ENCODE measurements at places on chromosomes 4 and X. TPM values are rescaled to one million over a fixed set of nuclear protein-coding genes. Genes with fewer than 3 reads are reported as not detected.

GRCh38 chr4:15161439-15161838, 159.2 kb downstream of the CPEB2 start:
- no peak for ATAC-seq

DNA sequence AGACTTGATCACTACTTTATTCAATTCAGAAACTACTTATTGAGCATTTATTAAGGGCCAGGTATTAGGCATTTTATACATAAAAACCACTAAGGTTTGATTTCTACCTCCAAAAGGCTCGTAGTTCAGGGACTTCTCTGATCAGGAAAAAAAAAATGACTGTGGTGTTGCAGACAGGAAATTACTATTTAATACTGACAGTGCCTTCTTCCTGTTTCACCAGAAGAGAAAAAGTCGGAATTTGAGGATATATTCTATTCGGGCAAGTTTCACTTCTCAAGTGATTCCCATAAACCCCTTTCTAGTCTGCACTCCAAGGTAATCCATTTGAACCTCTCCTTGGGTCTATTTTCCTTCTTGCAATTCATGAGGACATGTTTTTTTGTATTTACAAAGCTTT, 15.3 kb upstream of the TASL start:
- ATAC-seq = no peak

- ATAC-seq = peak; percentile 54
These were observed 10.1 kb upstream of the VMA21 start for GRCh38 chrX:151386838-151387459.

GRCh38 chrX:10109695-10110094, 47.1 kb upstream of the CLCN4 start:
- peak; percentile 56 for ATAC-seq

DNA sequence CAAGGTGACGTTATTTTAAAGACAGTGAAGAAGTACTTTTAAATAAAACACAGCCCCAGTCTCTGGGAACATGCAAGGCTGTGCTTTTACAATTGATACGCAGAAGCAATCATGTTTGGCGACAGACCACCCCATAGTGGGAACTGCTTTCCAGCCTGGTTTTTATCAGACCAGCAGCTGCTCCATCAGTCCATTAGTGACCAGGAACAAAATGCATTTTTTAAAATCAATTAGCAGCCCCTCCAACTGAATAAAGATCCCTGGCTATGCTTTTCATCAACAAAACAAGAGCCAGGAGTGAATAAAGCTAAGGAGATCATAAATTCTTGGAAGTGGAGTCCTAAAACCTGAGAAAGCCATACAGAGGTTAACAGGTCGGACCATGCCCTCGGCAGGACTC, 153.0 kb upstream of the TENM3 start:
- no peak for ATAC-seq

DNA sequence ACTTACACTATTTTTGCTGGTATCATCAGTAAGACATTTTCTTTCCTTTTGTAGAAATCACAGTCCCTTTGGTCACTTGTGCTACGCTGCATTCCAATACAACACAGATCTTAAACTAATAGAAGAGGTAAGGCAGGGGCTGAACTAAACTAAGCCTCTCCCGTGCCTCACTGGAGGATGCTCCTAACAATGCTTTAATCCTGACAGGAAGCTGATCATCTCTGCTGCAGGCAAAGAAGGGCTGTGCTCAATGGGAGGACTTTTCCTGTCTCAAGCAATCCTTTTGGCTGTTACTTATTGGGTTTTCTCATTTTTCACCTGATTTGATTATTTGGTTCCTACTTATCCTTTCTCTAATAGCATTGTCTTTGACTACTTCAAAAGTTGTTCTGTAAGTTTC, 583.1 kb downstream of the INPP4B start:
- ATAC-seq = no peak

- no peak for ATAC-seq
These were observed 297.4 kb upstream of the DKK2 start for GRCh38 chr4:107333518-107333917.

Gene SH2D1A
- total RNA-seq = 0.54 TPM

DNA sequence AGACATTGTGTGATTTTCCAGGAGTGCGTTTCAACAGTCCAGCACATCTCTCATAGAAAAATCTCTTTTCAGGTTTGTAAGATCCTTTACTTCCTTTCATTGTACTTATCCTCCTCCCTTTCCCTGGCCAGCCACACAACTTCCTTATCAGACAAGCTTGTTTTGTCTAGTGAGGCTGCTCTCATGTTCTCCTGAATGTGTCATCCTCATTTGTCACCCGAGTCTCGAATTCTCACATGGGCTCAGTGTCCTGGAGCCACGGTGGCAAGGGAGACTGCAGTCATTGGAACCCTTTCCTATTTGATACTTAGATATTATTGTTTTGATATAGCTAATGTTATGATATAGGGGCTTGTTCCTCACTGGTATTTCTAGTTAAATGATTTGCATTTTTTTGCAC, 16.9 kb downstream of the SYNPO2 start:
- no peak for ATAC-seq

All from gastroesophageal sphincter (tissue), 4 donors.